SJSA1 (cell line): ENCODE measurements at places on chromosomes 12 and 14. TPM values are rescaled to one million over a fixed set of nuclear protein-coding genes. Genes with fewer than 3 reads are reported as not detected.

CRADD gene
- 14.3 and 18.8 TPM in 2 replicates for total RNA-seq

GRCh38 chr12:125734137-125734536 lies 668.9 kb downstream of the AACS start:
- H3K27me3 ChIP-seq, result no peaks in the 10 kb centered on the region
- H3K36me3 ChIP-seq, result no peaks in the 10 kb centered on the region
- H3K27ac ChIP-seq, result no peak overlapping the region
- DNase-seq, result no peak
- no peak overlapping the region for H3K4me3 ChIP-seq
- H3K4me1 ChIP-seq, result no peaks in the 10 kb centered on the region

ACOT2 gene
- 31.5 and 40.4 TPM in 2 replicates for total RNA-seq

CERS5 gene
- 23.1 and 36.3 TPM in 2 replicates for total RNA-seq

DNA sequence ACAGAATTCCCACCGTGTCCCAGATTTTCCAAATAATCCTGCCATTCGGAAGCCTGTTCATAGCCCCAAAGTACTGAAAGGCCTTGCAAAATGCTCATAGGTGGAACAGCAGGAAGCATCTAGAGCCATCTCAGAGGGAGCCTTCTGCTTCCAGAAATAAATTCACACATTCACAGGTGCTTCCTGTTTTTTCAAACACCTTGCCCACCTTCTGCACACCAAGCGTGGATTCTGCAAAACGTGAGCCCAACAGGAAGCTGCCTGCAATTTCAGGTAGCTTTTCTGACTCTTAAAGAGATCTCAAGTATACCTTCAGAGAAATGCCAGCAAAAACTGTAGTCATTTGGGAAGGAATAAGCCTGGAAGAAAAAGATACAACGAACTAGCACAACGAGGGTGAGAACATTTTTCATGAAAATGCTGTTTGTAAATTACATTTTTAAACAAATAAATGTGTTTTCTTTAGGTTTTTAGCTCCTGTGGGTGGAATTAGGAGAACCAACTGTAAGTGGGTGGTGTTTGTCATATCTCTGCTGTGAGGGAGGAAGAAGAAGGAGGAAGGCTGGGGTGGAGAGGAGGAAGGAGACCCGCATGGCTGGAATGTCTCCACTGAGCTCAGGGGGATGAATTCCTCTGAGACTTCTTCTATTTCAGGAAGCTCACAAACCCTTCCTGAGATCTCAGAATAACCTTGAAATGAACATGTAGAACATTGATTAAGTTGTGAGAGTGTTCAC lies at the start of gene IFNG-AS1:
Gene IFNG-AS1, plus strand, starts transcription at position 264 of the 737 bp plus-strand sequence.
- no peak within 1 kb of the TSS for H3K27ac ChIP-seq
- no peaks in the 10 kb centered on the region for H3K36me3 ChIP-seq
- DNase-seq, result no peak
- H3K4me3 ChIP-seq, result no peak within 1 kb of the TSS
